ENCODE measurements at places on chromosomes 1 and 21.

- peak; percentile 90 for DNase-seq
Observed at GRCh38 chr1:206513312-206514111, 6.2 kb downstream of the RASSF5 start.

GRCh38 chr1:164598719-164599118, 39.7 kb downstream of the PBX1 start:
- DNase-seq, result no peak

DNA sequence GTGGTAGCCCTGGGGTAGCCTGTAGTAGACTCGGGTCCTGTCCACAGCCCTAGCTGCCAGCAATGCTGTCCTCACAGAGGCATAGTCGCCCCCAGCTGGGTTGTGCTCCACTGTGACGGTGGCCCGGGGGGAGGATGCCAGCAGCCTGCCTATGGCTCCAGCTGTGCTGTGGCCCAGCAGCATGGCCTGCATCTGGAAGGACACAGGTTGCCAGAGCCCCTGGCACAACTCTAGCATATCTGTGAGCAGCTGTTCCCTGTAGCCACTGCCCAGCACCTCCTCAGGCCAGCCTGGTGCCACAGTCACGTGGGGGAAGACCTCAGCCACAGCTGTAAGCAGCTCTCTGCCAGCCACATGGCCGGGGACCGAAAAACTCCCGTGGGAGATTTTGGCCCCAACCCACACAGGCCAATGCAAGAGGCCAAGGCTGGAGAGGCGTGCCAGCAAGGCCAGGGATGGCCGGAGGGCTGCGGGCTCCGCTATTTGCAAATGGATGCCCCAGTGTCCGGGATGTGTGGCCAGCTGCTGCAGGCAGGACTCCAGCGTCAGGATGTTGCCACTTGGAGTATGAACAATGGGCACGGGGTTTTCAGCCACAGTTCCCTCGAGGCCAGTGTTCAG, 13.9 kb downstream of the FAM151A start:
- DNase-seq, result no peak

DNA sequence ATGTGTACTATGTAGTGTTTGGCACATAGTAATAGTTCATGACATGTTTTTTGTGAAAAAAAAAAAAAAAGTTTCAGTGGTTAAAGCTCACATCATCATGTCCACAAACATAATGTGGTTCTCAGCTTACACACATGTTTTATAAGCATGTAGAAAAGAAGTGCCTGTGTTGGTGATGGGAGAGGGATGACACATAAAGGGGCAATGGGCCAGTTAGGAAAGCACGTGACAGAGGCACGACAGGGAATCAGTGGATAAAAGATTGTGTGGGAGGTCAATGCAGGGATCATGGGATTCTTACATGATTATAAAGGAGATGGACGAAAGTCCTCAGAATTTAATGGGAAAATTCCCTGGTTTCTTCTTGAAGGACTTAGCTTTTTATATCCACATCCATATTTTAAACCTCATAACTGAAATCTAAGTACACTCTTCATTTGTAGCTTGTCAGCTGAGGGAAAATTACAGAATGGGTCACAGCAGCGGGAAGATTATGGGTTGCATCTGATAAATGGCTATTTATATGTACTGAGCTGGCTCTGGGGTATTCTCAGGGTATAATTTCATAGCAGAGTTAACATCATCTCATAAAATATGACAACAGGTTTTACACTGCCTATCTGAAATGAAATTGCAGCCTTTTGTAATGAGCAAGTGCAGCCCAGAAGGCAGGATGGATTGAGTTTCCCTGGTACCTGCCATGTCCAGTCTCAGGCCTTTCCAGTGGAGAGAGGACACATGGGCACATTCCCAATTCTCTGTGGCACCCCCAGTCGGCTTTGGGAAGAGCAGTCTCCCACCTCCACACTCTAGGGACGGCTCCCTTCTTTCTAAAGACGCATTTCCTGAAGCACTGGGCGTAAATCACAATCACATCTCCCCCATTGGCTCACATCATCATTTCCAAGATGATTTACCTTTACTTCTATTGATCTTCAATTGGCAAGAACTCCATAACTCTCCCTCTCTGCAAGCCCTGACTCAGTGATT, 42.3 kb upstream of the NHLH2 start:
- DNase-seq, result no peak

DNA sequence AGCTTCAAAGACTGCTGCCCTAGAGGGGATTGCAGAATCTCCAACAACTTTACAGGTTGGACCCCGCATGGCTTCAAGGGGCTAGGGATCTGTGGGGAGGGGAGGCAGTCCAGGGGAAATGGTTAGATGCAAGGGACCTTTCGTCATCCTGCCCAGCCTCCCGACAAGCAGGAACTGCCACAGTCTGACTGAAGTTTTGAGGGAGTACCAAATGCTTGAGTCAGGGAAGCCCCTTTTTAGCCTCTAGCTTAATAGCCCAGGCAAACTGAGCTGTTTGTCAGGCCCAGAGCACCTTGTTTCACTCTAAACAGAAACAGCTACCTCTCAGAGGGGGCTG, 1.1 kb downstream of the TOR3A start:
- peak; percentile 58 for DNase-seq

DNA sequence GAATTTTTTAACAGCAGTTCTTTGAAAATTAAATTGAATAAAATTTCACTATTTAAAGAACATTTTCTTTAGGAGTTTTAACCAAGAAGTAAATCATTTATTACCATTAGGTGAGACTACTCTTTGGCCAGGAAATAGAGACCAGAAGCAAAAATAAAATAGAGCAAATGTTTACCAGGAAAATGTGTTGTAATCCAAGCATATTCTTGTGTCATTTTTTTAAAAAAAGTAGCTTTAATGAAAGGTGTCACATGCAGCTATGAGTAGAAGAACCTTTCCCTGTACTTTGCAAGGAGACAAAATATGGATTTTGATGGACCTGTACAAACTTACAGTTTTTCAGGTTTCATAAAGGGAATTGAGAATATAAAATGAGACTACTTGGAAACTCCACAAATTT, 140.8 kb downstream of the NFIA start:
- no peak for DNase-seq

Data from EH (cell line).